Activated CD4-positive, alpha-beta T cell treated with anti-CD3 and anti-CD28 coated beads for 48 hours (primary cell): ENCODE measurements at places on chromosomes 1 and 21.

DNA sequence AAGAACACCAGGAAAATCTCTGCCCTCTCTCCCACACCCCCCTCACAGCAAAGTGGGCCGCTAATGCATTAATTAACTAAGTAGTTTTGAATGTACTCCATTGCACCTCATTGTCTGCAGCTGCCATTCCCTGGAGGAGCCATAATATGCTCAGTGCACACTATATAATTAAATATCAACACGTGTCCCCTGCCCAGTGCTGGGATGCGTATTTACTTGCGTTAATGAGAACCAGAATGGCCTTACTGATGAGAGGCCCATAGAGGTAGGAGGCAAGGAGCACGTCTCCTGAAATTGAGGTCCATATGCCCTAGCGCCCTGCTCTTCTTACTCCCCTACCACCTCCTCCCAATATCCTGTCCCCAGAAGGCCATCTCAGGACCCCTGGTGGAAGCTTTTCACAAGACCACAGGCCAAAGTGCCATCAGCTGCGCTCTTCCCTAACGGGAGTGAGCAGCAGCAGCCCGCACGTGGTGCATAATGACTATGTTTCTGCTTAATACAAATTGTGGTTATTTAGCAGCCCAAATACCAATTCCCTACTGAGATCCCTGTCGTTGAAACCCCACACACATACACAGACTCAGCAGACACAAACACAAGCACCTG is 76.8 kb downstream of the PLXNA2 start:
- no peak for DNase-seq

GRCh38 chr1:197850042-197850441 is 52.4 kb upstream of the C1orf53 start:
- DNase-seq = no peak

DNA sequence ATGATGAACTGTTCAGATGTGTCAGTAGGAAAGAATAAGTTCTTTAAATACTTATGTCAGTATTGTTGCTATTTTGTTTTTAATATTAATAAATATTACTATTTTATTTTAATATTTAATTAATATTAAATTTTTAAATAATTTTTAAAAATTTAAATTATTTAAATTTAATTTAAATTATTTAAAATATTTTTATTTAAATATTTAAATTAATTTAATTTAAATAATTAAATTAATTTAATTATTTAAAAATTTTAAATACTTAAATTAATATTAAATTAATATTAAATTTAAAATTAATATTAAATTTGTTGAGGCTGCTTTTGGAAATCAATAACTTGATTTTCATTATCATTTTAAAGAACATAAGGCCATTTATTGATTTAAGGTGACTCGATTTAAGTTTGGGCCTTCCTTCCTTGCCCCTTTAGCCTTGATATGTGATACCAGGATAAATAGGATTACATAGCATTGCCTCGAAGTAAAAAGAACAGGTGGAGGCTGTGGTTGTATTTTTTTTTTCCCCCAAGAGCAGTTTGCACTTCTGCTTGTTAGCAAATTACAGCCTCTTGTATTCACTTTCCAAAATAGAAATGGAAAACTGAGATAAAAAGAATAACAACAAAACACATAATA is 915.2 kb downstream of the TTLL7 start:
- DNase-seq = no peak

GRCh38 chr1:109847251-109847650 is 63.4 kb upstream of the CSF1 start:
- no peak for DNase-seq

GRCh38 chr1:109539676-109540075 is at the start of gene GPR61:
Gene GPR61, plus strand, starts transcription at chr1:109539872. Its CDS starts 3,151 bp downstream, at chr1:109543023.
- no peak for DNase-seq

- DNase-seq = no peak
Measured at GRCh38 chr1:55747408-55747841, 532.3 kb upstream of the USP24 start.

DNA sequence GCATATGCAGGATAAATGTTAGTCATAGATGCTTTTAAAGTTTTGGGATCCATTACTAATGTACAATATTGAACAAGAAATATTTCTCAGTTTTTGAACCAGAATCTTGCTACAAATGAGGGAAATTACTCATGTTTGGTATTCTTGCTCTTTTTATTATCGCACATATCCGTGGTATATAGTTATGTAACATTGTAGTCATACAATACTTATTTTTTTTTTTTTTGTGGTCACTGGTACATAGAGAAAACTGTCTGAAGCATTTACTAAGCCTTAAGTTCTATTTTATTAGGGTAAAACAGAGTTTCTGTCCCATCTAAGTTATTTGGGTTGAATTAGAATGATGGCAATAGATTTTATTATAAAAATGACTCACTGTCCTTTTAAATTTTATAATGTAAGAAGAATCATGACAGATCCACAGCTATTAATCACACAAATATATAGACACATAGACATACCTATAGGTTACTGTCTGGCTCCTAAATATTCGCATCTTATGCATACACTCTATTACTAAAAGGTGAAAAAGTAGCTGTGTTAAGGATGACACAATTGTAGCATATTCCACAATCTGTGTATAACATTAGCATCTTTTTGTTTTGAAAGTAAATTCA is 18.0 kb upstream of the PRKAA2 start:
- DNase-seq = no peak

GRCh38 chr1:239896569-239896968 is 195.1 kb upstream of the FMN2 start:
- DNase-seq = no peak

GRCh38 chr1:174898102-174898797 is 101.5 kb upstream of the CACYBP start:
- DNase-seq = no peak

DNA sequence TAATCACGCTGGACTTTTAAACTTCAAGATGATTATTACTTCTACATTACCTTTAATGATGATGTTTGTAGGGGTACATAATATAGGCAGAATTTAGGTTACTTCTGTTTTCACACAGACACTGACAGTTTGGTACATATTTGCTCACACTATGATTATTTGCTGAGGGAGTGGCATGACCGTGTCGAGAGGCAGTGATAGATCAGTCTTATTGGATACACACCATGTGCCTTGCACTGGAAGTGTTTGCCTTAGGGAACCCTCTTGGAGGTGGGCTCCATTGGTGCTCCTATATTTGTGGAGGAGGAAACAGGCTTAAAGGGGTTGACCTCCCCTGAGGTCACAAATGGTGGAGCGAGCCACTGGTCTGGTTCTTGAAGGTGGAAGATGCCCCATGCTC is 132.1 kb downstream of the PRDM2 start:
- DNase-seq = no peak

DNA sequence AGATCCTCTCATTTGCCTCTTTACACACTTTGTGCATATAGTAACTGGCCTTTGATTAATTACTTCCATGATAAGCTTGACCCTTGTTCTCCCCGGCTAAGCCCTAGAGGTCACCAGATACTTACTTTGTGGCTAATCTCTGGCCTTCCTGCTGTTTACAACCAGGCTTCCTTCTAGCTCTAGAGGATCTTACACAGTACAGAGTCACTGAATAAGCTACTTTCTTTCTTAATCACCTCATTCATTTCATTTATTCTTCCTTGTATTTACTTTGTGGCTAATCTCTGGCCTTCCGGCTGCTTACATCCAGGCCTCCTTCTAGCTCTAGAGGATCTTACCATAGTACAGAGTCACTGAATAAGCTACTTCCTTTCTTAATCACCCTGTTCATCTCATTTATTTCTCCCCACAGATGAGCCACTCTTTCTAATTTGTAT is 144.3 kb upstream of the C1orf21 start:
- no peak for DNase-seq

DNA sequence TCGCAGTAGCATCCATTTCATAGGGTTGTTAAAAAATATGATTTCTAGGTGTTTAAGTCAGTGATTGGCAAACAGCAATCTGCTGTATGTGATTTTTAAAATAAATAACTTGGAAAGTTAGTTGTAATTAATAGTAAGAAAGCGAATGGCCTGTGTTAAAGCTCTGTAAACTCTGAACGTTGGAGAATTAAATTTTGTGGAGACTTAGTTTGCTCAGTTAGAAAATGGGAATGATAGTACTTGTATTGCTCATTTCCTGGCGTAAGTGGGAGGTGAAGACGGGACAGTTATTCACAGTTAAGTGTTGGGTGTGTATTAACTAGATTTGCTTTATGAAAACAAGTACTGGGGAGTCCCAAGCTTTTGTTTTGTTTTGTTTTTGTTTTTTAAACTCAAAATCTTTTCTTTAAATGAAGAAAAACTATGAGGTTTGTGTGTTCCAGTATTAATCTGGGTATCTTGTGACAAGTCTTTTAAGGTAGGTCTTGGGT is 995 bp downstream of the CACYBP start:
- no peak for DNase-seq

DNA sequence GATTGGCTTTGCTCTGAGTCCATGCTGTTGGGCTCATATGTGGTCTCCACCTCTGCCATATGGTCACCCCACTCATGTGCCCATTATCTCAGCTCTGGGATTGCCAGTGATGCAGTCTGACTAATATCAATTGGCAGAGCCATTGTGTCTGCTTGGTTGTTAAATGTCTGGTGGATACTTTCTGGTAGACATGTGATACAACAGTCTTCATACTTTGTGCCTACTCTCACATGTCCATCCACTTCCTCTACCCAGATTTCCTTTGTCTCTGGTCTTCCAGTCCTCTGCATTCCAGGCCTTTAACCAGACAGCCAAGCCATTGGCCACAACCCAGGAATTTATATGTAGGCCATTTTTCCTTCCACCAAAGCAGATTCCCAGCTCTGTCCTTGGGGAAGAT is 30.8 kb upstream of the DIPK1A start:
- DNase-seq = no peak

DNA sequence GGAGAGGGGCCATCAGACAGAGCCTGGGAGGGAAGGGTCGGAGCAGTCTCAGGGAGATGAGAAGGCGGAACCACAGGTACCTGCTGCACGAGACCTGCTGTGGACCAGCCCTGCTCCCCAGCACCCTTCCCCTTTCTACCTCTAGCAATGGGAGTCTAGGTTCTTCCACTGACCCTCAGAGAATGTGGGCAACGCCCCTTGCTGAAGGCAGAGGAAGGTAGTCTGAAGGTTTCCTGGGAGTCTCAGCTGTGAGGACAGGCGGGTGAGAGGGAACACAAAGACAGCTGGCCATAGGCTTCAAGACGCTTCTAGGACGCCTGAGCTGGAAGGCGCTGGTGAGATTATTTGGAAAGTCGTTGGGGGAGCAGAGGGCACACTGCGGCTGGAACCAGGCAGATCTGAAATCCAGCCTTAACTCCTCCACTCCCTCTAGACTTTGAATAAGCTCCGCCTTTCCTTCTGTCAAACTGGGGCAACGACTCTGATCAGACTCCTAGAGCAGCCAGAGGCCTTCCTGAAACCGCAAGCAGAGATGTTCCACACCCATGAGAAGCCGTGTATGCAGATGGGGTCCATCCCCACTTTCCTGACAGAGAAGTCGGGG is 18.1 kb downstream of the SLC45A3 start:
- no peak for DNase-seq

- no peak for DNase-seq
Measured at GRCh38 chr1:193111641-193112090, 6.5 kb upstream of the GLRX2 start.

- no peak for DNase-seq
Measured at GRCh38 chr21:23152130-23152529, 2153.9 kb downstream of the NCAM2 start.

DNA sequence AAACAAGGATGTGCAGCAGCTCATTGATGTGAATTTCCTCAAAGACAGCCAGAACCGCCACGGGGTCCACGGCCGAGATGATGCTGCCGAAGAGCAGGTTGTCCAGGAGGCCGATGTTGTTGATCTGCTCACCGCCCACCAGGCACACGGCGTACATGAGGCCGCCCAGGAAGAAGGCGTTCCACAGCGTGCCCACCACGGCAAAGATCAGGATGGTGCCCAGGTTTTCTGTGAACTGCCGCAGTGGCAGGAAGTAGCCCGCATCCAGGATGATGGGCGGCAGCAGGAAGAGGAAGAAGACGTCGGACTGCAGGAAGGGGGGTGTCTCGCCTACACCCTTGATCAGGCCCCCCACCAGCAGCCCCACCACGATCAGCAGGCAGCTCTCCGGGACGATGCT is 41.1 kb downstream of the SLC9A1 start:
- DNase-seq = no peak

- DNase-seq = no peak
Measured at GRCh38 chr1:225736437-225737098, 41.1 kb upstream of the SRP9 start.

DNA sequence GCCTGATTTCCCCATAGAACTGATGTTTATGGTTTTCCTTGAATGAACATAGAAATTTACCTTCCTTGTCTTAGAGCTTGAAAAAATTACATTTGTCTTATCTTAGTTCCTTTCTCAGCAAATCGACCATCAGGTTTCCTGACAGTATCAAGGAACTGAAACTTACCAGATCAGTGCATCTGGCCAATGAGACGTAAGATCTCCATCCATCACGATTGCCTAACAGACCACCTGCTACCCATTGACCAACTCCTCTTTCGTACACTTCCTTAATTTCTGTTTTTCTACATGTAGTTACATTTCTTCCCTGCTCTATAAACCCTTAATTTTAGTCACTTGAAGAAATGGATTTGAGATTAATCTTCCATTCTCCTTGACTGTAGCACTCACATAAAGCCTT is 57.4 kb upstream of the TMPRSS15 start:
- DNase-seq = no peak

DNA sequence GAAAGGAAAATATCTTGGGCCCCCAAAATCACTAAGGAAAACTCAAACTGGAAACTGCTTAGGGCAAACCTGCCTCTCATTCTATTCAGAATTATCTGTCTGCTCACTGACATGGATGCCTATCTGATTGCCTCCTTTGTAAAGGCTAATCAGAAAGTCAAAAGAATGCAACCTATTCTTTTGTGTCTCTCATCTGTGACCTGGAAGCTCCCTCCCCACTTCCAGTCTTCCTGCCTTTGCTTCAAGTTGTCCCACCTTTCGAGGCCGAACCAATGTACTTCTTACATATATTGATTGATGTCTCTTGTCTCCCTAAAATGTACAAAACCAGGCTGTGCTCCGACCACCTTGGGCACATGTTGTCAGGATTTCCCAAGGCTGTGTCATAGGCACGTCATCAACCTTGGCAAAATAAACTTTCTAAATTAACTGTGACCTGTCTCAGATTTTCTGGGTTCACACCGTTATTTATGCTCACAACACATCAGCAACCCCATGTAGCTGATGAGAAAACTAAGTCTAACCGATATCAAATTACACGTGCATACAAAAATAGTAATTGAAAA is 302.3 kb upstream of the NRIP1 start:
- DNase-seq = no peak

DNA sequence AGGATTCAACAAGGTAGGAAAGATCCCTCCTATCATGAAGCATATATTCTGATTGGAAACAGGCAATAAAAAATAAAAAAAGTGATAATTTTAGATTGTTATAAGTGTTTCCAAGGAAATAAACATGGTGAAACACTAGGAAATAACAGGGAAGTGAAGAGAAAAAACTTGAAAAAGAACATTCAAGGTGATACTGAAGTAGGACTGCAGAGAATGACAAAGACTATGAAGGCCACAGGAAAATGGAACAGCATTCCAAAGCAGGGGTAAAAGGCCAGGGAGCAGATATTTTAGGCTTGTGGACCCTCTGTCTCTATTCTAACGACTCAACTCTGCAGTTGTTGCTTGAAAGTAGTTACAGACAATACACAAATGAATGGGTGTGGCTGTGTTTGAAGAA is 7.9 kb downstream of the ANKRD45 start:
- no peak for DNase-seq
